ENCODE measurements at places on chromosomes 6 and 20. TPM values are rescaled to one million over a fixed set of nuclear protein-coding genes. Genes with fewer than 3 reads are reported as not detected.

DNA sequence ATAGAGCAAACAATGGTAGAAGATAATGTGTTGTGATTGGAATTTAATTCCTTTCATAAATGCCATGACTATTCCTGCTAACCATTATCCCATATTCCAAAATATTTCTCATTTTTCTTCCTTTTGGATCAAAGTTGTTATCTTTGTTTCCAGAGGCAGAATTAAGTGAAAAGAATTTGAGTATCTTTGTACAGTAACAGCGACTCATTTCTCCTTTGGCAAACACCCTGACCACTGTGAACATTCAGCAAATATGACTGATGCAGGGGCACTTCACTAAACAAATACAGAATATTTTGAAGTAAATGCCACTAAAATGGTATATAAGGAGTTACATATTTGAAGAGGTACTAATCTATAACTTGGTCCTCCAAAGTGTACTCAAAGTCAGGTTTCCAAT, 105.0 kb upstream of the LAMP5 start:
- H3K36me3 ChIP-seq: no peaks in the 10 kb centered on the region
- DNase-seq: no peak
- H3K4me3 ChIP-seq: no peak overlapping the region
- H3K27me3 ChIP-seq: no peaks in the 10 kb centered on the region
- no peak overlapping the region for H3K27ac ChIP-seq
- H3K4me1 ChIP-seq: no peaks in the 10 kb centered on the region

The FOXQ1 gene
- total RNA-seq: not detected

- no peak overlapping the region for H3K4me3 ChIP-seq
- H3K4me1 ChIP-seq: peaks cover 20% of the 10 kb centered on the region
- no peak for DNase-seq
- peak overlapping the region; percentile 57 for H3K27ac ChIP-seq
These were observed 28.9 kb downstream of the TPD52L1 start for GRCh38 chr6:125182237-125183008.

The TREML1 gene
- total RNA-seq: not detected

DNA sequence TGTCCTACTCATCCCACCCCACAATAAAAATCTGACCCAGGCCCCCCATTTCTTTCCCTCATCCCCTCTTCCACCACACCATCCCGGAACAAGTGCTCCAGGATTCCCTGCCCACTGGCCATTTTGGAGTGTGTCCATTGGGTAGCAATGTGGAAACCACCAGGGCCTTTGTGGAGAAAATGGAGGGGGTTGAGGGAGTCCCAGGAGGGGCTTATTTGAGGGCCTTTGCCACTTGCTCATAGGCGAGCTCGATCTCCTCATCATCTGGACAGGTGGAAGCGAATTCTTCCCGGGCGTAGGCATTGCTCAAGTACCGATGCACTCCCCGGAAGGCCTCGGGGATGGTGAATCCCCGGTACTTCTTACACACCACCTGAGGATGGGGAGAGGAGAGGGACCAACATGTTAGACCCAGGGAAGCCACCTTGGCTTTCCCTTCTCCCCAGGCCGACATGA, 1.6 kb upstream of the DDAH2 start:
- H3K4me1 ChIP-seq: peaks cover 13% of the 10 kb centered on the region
- H3K27ac ChIP-seq: peak overlapping the region; percentile 88
- no peak overlapping the region for H3K4me3 ChIP-seq
- no peak for DNase-seq
- peaks cover 7% of the 10 kb centered on the region for H3K27me3 ChIP-seq

The IL20RA gene
- 1.1 TPM for total RNA-seq

GRCh38 chr6:44955145-44955544, 373.0 kb upstream of the RUNX2 start:
- no peaks in the 10 kb centered on the region for H3K36me3 ChIP-seq
- H3K4me1 ChIP-seq: no peaks in the 10 kb centered on the region
- no peaks in the 10 kb centered on the region for H3K27me3 ChIP-seq
- no peak for DNase-seq
- no peak overlapping the region for H3K4me3 ChIP-seq
- no peak overlapping the region for H3K27ac ChIP-seq

DNA sequence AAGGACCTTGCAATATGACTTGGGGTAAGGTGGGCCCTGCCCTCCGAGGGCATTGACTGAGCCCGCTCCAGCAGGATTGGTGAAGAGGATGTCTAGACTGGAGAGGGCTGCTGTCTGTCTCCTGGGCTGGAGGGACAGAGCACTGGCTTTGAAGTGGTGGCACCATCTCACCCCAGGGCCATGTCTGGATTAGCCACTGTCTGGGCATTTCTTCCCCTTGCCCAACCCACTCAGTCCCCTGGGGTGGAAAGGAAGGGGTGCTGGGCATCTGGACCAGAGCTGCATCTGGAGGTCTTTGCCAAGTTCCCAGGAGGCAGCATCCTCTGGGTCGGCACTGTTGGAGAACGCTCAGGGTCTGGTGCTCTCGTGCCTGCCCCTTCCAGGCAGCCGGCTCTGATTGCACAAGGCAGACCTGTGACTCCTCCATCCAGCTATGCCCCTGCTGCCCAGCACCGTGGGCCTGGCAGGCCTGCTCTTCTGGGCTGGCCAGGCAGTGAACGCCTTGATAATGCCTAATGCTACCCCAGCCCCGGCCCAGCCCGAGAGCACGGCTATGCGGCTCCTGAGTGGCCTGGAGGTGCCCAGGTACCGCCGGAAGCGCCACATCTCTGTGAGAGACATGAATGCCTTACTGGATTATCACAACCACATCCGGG, at the start of gene R3HDML:
R3HDML (plus strand) TSS at position 319 of the 656 bp plus-strand sequence; CDS start at position 434, 115 bp downstream.
- no peaks in the 10 kb centered on the region for H3K4me1 ChIP-seq
- H3K27ac ChIP-seq: no peak within 1 kb of the TSS
- DNase-seq: no peak
- peaks cover 5% of the 10 kb centered on the region for H3K27me3 ChIP-seq
- H3K36me3 ChIP-seq: no peaks in the 10 kb centered on the region

The HNF4A gene
- total RNA-seq: 0.29 TPM

The ZNF165 gene
- not detected for total RNA-seq

The MYB gene
- 0.15 TPM for total RNA-seq

GRCh38 chr20:55656231-55656775, 349.0 kb downstream of the CBLN4 start:
- DNase-seq: no peak
- no peaks in the 10 kb centered on the region for H3K4me1 ChIP-seq
- no peaks in the 10 kb centered on the region for H3K27me3 ChIP-seq
- no peaks in the 10 kb centered on the region for H3K36me3 ChIP-seq
- no peak overlapping the region for H3K27ac ChIP-seq

DNA sequence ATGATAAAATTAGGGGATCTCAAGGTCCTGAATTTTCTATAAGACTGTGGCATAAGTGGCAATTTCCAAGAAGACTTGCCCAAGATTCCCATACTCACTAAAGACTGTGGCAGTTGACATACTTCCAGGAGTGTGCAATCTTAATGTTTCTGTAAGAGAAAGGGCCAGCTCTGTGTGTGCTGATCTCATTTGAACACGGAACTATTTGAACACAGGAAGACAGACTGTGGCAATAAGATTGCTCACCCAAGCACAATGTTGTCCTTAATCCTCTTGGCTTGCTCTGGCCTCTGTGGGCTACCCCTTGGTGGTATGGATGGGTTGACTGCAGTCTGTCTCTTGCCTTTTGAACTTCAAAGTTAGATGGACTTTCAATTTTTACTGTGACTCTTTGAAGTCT, 151.4 kb downstream of the PHF3 start:
- no peaks in the 10 kb centered on the region for H3K4me1 ChIP-seq
- no peak for DNase-seq
- H3K27me3 ChIP-seq: no peaks in the 10 kb centered on the region
- no peaks in the 10 kb centered on the region for H3K36me3 ChIP-seq
- H3K4me3 ChIP-seq: no peak overlapping the region

DNA sequence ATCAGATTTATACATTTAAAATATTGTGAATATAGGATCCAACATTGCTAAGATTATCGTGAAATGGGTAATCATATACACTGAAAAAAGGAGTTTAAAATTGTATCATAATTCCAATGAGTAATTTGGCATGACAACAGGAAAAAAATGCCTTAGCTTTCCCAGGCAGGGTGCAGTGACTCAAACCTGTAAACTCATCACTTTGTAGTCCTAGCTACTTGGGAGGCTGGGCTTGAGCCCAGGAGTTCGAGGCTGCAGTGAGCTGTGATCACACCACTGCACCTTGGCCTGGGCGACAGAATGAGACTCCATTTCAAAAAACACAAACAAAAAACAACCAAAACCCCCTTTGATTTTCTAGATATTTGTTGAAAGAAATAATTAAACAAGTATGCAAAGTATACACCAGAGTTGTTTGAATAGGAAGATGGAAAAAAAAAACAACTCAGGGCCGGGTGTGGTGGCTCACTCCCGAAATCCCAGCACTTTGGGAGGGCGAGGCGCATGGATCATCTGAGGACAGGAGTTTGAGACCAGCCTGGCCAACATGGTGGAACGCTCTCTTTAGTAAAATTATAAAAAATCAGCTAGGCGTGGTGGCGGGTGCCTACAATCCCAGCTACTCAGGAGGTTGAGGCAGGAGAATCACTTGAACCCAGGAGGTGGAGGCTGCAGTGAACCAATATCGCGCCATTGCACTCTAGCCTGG, 98.7 kb downstream of the TRERF1 start:
- no peak overlapping the region for H3K27ac ChIP-seq
- no peak overlapping the region for H3K4me3 ChIP-seq
- no peak for DNase-seq
- H3K27me3 ChIP-seq: no peaks in the 10 kb centered on the region
- no peaks in the 10 kb centered on the region for H3K4me1 ChIP-seq

The JPH2 gene
- total RNA-seq: 28.4 TPM

The PROKR2 gene
- not detected for total RNA-seq

DNA sequence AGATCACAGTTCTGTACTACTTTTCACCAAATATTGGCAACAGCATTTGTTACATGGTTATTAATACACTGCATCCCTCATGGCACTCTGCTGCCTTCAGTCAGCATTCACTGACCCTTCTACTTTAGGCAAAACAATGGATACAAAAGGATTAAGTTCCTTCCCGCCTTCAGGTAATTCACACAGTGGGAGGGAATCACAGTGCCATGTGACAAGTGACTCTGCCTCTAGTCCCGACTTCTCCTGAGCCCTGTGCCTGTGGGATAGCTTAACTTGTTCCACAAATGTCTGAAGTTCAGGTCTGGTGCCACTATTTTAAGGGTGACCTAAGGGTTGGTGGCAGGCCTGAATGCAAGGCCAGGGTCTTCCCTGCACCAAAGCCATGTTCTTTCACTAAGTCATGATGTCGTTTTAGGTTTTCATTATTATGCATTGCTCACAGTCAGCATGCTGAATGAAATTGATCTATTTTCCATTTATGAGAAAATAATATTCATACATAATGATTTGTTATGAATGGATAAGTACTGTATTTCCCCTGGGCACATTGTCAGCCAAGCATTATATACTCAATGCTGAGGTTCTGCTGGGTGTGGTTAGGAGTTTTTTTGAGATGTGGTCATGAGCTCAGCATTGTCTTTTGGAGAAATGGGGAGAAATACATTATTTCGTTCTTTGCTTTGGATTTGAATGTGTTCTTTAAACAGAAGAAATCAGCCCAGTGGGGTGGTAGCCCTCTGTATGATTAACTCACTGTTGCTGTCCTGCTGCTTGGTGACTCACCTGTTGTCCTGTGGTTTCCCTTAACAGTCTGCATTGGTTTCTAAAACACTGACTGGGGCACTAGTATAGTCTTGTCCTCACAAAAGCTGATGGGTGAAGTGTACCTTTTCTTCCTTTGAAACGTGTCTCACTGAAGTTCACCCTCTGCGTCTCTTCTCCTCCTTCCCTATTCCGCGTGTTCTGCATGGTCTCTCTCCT, 66.4 kb downstream of the AFDN start:
- no peaks in the 10 kb centered on the region for H3K27me3 ChIP-seq
- no peak overlapping the region for H3K4me3 ChIP-seq
- no peak overlapping the region for H3K27ac ChIP-seq
- H3K4me1 ChIP-seq: no peaks in the 10 kb centered on the region

DNA sequence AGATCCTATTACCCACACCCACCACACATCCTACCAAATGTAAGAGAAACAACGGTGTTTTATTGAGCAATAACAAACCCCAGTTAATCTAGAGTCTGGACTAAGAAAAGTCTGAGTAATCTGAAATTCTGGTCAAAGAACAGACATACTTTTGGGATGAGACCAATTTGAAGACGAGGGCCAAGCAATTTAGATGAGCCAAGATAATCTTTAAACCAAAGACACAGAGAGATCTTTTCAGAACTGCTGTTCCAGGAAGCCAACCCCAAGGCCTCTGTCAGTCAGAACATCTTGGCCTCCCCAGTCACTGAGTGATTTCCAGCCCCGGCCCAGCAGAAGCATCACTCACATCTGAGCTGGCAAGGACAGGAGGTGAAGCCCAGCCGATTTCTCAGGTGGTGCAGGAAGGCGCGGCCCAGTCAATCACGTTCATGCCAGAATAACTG, 118.5 kb upstream of the SYNDIG1 start:
- no peaks in the 10 kb centered on the region for H3K27me3 ChIP-seq
- no peaks in the 10 kb centered on the region for H3K36me3 ChIP-seq
- no peak overlapping the region for H3K27ac ChIP-seq
- H3K4me1 ChIP-seq: no peaks in the 10 kb centered on the region

The HAO1 gene
- not detected for total RNA-seq

The KCNG1 gene
- total RNA-seq: not detected

The SAMD3 gene
- not detected for total RNA-seq

The STX7 gene
- 21.5 TPM for total RNA-seq

GRCh38 chr6:37314487-37315156, 39.2 kb upstream of the RNF8 start:
- H3K27me3 ChIP-seq: no peaks in the 10 kb centered on the region
- no peak for DNase-seq
- no peak overlapping the region for H3K27ac ChIP-seq
- H3K4me1 ChIP-seq: no peaks in the 10 kb centered on the region

The NHLRC1 gene
- total RNA-seq: 0.56 TPM

DNA sequence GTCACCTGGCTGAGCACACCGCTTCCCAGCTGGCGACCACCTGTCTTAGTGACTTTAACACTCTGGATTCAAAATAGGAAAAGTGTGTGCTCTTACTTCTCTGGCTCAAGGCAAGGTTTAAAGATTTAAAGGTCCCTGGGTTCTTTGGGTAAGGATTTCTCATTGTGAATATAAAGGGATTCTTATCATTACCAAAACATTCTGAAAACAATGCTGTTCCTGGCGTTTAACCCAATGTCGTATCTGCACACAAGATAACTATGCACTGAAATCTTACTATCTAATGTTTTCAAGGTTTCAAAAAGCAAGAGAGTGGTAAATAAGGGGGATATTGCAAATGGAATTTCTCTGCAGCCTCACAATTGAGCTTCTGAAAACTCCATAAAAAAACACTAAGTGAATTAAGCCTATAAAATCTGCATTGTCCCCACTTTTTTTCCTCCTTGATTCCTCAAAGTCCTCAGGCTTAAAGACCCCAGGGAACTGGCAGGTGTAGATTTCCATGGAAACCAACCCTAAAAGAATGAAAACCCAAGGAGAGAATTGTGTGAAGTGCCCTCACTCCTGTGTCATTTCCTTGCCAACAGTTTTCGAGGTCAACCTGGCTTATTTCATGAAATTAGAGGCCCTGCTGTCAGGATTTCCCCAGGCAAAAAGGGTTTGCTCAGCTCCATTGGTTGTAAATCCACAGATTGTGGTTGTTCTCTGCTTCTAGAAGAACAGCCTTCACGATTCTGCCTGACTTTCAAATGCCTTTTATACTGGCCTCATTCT, 44.0 kb downstream of the BMP2 start:
- no peak overlapping the region for H3K4me3 ChIP-seq
- H3K4me1 ChIP-seq: no peaks in the 10 kb centered on the region
- no peaks in the 10 kb centered on the region for H3K36me3 ChIP-seq
- no peak for DNase-seq

The ZKSCAN3 gene
- 2.5 TPM for total RNA-seq

All from gastrocnemius medialis (tissue), 4 donors.